ENCODE measurements at places on chromosomes 1 and 21.

GRCh38 chr1:1183221-1183747 lies 9.6 kb downstream of the TTLL10 start:
- no peak for DNase-seq

DNA sequence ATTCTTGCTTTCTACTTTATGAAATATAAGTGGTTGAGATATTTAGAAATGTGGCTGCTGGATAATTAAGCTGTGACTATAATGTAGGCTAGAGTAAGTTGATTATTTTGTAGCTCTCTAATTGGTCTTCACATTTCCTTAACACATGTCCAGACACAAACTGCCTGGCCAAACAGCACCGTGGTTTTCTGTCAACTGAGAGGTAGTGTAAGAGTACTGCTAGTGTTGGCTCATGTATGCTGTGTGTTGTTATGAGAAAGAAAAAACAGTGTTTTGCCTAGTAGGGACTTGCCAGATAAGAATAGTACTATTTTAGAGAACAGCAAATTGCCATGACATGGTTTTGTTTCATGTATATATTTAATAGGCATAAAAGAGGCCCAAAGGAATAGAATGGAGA lies 37.1 kb downstream of the TMED5 start:
- DNase-seq: no peak

GRCh38 chr1:229108598-229109201 lies 162.2 kb upstream of the RAB4A start:
- no peak for DNase-seq

GRCh38 chr1:167291539-167292185 lies 71.0 kb downstream of the POU2F1 start:
- DNase-seq: no peak

DNA sequence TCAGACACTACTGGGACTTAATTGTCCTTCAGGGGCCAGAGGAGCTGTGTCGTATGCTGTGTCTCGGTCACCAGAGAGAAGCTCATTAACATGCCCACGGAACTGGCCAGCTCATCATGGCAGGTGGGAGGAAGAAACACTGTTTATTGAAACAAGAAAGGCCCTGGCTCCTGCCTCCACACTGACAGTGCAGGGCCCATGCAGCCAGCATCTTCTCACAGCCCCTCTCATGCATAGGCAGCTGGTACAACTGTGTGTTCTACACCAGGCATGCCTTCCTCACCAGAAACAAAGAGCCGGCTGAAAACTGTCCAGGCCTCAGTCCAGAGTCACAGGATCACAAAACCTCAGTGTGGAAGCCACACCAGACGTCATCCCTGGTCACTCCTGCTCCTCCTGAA lies 106.0 kb downstream of the UBE2U start:
- DNase-seq: no peak
